ENCODE measurements at places on chromosomes 16 and 17. TPM values are rescaled to one million over a fixed set of nuclear protein-coding genes. Genes with fewer than 3 reads are reported as not detected.

DNA sequence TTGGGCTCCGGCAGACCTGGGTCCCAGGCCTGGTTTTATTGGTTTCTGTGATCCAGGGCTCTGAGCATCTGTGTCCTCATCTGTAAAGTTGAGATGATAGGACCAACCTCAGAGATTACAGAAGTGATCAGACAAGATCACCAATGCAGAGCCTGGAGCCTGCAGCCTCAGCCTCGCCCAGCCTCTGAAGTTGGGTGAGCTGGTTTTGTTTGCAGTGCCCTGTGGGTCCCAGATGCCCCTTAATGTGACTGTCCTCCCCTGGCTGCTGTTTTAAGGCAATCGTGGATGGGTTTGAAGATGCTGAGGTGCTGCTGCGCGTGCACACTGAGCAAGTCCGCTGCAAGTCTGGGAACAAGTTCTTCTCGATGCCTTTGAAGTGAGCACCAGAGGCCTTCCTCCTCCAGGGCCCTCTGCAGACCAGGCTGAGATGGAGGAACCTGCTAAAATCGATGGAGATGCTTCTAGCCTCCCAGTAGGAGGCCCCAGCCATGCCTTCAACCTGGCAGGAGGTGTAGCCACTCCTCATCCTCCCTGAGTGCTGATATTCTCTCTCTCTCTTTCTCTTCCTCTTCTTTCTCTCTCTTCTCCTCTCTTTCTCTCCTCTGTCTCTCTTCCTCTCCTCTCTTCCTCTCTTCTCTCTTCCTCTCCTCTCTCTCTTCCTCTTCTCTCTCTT lies 5.6 kb upstream of the MMP15 start:
- DNase-seq, result no peak

GRCh38 chr16:17483351-17483750 lies 12.6 kb upstream of the XYLT1 start:
- no peak for DNase-seq

GRCh38 chr17:15382914-15383313 lies 41.5 kb upstream of the TEKT3 start:
- peak; percentile 31 for DNase-seq

- DNase-seq, result peak; percentile 51
These were observed 2.6 kb downstream of the ATP2C2 start for GRCh38 chr16:84370723-84371552.

PPP1R27 gene
- not detected for total RNA-seq

KRTAP4-5 gene
- total RNA-seq, result not detected

UBN1 gene
- 21.4 TPM for total RNA-seq
